ENCODE measurements at places on chromosomes 11 and 22.
A peak's percentile ranks its signal among the peaks of the same experiment; 100 is the strongest.

DNA sequence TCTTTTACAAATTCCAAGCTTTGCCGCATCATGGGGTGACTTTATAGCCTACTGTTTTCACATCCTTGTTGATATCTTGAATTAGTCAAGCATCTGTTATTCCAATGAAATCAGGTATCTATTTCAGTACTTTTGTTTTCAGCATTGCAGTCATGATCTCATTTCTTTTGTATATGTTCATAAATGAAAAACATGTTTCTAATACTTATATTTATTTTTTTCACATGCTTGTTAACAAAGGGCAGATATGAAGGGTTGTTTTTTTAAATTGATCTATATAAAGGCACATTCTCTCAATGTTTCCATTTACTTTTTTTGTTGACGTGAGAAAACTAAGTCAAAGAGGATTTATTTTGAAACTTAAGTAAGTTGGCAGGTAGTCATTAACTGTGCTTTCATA is 964.8 kb downstream of the JRKL start:
- no peak for DNase-seq

DNA sequence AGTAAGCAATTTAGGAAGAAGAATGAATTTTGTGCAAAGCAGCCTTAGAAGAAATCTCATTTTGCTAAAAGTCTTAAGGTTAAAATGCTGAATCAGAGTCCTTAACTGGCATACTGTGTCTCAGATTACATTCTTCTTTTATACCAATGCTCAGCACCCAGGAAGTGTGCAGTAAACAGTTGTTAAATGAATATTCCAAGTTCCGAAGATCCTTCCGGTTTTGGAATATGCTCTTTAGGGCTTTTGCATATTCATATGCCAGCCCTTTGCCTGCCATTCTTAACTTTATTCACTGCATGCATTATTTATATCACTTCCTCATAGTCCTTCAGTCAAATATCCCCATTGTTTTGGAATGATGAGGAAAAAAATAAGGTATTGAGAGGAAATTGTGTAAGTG is 242.0 kb downstream of the DDX10 start:
- DNase-seq = no peak

DNA sequence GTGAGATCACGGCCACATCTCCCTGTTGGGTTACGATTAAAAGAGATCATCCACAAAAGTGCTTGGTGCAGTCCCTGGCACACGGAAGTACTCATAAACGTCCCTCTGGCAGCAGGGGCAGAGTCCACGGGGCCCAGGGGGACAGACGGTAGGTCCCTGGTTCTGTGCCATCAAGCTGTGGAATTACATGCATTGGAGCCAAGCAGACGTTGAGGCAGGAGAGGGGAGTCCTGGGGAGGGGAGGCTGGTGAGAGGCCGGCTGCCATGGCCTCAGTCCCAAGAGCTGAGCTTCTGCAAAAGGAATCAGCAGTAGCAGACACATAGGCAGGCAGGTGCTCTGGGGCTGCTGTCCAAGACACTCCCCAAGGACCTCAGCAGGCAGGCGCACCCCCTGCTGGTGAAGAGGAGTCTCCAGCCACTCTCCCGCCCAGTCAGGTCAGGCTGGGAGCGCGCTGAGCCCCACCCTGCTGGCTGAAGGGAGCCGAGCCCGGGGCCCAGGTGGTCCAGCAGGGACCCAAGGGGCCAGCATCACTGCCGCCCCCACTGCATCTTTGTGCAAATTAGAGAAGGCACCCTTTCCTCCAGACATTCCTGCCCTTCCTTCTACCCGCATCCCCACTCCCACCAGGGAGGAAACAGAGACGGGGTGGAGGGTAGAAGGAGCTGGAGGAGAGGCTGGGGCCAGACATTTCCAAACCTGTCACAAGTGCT is 7.6 kb upstream of the KCTD17 start:
- DNase-seq = peak; percentile 39

DNA sequence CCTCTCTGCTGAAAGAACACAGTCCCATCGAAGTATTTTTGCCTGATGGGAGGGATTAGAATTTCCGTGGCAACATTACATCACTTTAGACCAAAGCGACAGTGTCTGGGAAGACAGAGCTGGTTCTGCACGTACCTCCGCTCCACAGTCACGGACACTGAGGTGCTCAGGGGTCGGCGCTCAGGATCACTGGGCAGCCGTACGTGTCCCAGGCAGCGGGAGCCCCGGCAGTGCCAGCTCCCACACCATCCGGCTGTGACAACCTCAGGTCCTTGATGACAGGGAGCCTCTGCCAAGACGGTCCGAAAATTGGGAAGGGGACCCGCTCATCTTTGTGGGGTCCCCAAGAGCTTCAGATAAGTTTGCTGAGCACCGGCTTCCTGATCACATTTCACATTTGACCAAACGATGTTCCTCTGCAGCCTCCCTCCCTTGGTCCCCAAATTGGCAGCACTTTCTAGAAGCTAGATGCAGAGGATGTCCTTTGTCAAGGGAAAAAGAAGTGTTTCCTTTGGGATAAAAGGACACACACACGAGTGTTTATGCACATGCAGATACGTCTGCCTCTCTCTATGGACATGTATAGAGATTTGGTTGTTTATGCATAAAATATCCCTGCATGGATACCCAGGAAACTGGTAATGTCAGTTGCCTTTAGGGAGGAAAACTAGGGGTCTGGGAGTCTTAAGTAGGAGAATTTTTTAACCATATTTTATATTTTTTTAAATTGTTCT is 61.6 kb upstream of the LINC01488 start:
- no peak for DNase-seq

- no peak for DNase-seq
These were observed 14.8 kb downstream of the SGSM3 start for GRCh38 chr22:40385036-40385782.

GRCh38 chr22:31814942-31815341 is 61.1 kb downstream of the DEPDC5 start:
- DNase-seq = no peak

DNA sequence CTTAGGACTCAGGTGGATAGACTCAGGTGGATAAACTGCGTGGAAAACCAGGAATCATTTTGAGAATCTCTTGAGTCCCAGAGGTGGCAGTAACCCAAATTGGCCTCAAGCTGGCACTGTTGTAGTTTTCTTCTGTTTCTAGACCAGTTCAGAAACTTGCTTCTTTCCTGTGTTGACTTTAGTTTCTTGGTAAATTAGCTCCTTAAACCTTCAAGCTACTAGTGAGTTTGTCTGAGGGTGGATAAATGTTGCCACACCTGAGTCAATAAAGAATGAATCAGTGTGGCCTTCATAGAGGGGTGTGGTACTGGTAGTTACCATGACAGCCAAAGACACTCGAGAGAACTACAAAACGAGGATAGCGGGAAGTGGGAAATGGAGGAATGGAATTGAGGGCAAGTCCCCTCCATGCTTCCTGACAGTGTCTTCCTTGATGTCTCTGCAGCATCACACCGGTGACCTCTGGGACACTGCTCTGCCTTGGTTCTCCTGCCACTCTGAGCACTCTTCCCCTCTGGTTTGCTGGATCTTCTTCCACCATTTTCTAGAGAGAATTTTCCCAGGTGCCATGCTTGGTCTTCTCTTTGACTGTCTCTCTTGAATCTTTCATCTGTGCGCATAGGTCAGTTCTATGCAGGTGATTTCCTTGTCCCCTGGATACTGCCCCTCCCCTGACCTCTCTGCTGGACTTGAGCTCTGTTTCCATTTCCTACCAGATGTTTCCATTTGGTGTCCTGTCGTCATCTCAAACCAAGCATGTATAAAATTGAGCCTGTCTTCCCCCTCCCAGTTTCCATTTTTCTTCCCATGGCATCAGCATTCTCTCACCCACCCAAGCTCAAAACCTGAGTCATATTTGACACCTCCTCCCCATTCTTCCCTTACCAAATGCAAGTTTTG is 7.2 kb downstream of the POLD4 start:
- DNase-seq = no peak

DNA sequence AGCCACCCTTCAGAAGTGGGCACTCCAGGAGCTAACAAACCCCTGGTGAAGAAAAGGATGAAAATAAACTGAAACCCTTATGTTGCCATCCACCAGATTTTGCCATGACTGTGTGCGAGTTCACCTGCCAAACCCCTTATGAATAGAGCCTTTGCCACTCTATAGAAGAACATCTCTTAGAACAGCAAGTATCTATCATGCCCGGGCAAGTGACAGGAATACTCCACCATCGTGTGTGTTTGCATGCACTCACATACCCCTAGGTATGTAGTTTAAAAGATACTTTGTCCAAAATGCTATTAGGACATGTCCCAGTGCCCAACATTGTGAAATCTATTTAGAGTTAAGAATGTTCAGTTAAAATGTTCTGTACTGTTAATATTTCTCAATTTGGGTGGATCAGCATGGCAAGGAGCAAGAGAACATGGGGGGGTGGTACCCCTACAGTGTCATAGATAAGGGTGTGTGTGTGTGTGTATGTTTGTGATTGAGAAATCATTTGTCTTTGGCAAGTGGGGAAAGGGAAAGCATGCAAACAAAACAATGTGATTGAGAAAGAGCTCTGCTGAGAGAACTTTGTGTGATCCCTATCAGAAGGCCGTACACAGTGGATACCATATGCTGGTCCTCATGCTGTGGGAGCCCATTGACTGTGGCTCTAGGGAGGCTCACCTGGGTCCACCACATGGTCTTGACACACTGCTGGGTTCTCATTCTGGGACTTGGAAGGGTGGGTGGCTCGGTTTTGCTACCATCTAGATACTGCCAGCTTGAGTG is 94.9 kb downstream of the ZBTB16 start:
- DNase-seq = no peak

DNA sequence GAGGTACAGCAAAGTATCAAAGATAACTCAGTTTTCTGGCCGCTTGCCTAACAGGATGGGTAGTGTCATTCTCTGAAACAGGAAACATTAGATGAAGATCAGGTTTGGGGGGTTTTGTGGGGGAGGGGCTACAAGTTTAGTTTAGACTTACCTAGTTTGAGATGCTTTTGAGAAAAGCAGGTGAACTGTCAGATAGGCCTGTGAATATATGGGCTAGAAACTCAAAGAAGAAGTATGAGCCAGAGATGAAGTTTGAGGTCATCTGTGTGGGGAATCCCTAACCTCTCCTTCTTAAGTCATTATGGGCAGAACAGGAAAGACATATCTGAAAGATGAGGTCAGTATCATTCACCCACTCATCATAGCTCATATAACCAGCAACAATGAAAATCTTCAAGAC is 11.9 kb downstream of the HOATZ start:
- DNase-seq = no peak

GRCh38 chr22:27295605-27296004 is 506.0 kb downstream of the MN1 start:
- DNase-seq = no peak

DNA sequence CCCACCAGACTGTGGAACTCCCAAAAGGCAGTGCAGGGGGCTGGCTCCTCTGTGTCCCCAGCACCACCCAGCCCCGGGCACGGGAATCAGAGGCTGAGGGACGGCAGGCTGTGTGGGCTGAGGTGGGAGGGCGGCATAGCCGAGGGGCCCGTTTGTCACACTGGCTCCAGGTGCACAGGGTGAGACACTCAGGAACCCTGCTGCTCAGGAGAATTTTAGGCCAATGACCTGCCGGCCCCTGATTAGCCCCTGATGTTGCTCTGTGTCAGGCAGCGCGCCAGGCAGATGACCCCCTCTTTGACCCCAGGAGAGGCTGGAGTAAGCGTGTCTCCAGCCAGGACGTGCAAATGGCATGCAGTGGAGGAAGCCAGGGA is 52.7 kb downstream of the RTL6 start:
- no peak for DNase-seq

- no peak for DNase-seq
These were observed 5.0 kb upstream of the LIMK2 start for GRCh38 chr22:31206896-31207687.

DNA sequence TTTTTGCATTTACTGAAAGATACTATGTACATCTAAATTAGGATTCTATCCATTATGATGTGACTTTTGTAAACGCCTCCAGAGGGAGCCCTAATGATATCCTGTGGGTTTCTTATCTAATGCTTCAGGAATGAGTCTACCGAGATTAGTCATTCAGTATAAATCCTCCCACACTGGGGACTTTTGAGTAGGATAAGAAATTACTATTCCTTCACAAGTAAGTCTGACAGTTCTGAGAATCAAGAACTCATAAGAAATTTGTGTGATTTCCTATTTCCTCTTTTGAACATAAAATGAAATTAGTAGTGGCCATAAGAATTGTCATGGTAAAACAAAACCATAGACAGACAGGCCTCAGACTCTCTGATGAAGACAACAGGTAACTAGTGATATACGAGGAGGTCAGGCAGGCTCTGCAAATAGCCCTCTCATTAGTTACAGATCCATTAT is 10.0 kb upstream of the OR5M1 start:
- DNase-seq = no peak

DNA sequence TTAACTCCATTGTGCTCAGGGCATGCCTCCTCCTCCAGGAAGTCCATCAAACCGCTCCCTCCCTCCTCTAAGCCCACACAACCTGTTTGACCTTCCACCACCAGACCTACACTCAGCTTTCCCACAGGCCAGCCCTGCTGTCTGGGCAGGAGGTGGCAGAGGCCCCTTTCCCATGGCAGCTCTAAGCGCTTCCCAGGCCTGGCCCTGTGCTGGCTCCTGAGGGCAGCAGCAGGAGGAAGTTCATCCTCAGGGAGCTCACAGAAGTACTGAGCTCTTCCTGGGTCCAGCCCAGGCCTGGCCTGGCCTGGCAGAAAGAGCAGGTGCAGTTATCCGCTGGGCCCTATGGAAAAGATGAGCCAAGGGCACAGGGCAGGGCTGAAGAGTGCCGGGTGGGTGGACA is 31.4 kb downstream of the ARAP1 start:
- DNase-seq = no peak

- no peak for DNase-seq
These were observed 44.2 kb upstream of the TH start for GRCh38 chr11:2215561-2216399.

DNA sequence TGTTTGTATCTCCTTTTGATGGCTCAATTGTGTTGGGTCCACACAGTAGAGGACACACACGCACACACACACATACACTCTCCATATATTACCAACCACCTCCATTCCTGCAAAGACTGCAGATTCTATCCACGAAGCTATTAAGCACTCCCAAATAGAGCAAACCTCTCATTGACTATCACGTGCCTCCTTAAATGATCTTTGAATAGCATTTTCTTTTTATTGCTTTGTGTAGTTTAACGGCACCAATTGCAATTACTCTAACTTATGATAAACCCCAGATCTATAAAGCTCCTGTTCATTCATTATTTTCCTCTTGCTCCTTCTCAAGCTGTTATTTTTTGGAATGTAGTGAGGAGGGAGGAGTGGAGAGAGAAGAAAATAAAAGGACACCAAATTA is 204.7 kb downstream of the ST3GAL4 start:
- DNase-seq = no peak

- DNase-seq = no peak
These were observed 147.4 kb downstream of the TRIM29 start for GRCh38 chr11:119990309-119991021.

DNA sequence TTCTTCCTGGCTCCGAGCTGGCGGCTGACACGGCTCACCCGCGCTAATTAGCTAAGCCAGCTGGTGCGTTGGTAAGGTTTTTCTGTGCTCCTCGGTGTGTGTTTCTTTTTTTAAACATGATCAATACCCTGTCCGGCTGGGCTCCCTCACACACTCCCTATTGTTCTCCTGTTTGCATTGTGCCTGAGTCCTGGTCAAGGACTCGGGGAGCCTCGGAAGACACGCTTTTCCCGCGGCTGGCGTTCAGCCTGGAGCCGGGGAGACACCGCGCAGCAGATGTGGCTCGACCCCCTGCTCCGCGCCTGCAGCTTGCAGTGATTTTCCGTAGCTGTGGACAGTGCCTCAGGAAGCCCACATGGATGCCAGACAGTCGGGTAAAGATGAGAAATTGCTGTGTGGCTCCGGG is 454.9 kb upstream of the CADM1 start:
- DNase-seq = no peak

- no peak for DNase-seq
These were observed 74.2 kb upstream of the SLC25A18 start for GRCh38 chr22:17489101-17489500.

Measured in neural crest cell (in vitro differentiated cells).